Vagina (tissue), 2 donors: ENCODE measurements at places on chromosomes 1 and 21. TPM values are rescaled to one million over a fixed set of nuclear protein-coding genes. Genes with fewer than 3 reads are reported as not detected.

CFHR2 gene
- not detected for total RNA-seq

- H3K4me1 ChIP-seq: peaks cover 16% of the 10 kb centered on the region
- H3K36me3 ChIP-seq: no peaks in the 10 kb centered on the region
- H3K4me3 ChIP-seq: peak overlapping the region; percentile 73
- DNase-seq: no peak
- no peaks in the 10 kb centered on the region for H3K27me3 ChIP-seq
Observed at GRCh38 chr1:116666187-116667077, 1.1 kb downstream of the IGSF3 start.

DNA sequence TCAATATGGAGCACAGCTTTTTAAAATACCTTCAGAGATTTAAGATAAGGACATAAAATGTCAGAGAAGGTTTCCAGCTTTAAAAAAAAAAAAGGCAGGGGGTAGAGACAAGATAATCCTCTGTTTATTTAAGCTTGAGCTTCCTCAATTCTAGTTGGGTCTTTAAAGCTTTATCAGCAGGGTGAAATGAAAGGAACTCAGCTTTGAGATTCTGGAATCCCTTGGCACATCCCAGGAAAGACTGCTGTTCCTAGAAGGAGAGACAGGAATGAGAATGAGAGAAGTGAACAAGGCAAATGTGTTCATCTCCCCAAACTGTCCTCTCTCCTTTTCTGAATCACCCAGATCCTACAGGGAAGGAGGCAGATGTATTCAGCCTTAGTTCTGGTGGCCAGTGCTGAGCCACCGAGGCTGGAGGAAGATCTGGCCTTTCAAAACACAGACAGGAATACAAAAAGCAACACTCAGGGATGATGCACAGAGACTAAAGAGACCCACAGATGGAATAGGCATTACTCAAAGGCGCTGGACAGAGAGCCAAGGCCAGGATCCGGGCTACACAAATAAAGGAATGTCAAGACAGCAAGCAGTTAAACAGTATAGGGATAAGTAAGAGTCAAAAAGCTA is 385.8 kb upstream of the DUSP10 start:
- no peak overlapping the region for H3K4me3 ChIP-seq
- H3K36me3 ChIP-seq: no peaks in the 10 kb centered on the region
- no peak overlapping the region for H3K27ac ChIP-seq
- no peak for DNase-seq

DNA sequence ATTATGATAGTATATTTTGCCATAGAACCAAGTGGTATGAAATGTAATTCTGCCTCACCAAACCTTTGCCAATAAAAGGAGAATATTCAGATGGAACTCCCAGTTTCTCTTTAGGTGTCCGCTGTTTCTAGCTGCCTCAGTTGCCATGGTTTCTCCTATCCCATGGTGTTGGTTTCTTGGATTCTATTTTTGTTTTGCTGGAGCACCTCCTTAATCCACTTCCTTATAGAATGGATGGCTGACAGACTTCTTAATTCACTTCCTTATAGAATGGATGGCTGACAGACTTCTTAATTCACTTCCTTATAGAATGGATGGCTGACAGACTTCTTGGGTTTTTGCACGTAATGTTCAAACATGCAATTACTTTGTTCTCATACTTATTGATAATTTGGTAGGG is 43.7 kb downstream of the ADARB1 start:
- no peaks in the 10 kb centered on the region for H3K36me3 ChIP-seq
- no peaks in the 10 kb centered on the region for H3K27me3 ChIP-seq
- no peak overlapping the region for H3K4me3 ChIP-seq

- H3K27ac ChIP-seq: no peak overlapping the region
- H3K4me1 ChIP-seq: peaks cover 55% of the 10 kb centered on the region
- DNase-seq: no peak
Observed at GRCh38 chr1:33009561-33009960, 27.1 kb downstream of the AK2 start.

DNA sequence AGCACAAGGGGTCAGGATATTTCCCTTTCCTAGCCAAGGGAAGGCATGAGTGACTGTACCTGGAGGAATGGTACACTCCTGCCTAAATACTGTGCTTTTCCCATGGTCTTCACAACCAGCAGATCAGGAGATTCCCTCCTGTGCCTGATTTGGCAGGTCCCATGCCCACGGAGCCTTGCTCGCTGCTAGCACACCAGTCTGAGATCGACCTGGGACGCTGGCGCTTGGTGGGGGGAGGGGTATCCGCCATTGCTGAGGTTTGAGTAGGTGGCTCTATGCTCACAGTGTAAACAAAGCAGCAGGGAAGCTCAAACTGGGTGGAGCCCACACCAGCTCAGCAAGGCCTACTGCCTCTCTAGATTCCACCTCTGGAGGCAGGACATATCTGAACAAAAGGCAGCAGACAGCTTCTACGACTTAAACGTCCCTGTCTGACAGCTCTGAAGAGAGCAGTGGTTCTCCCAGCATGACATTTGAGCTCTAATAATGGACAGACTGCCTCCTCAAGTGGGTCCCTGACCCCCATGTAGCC is 486.0 kb upstream of the CHRM3 start:
- H3K4me3 ChIP-seq: no peak overlapping the region
- DNase-seq: no peak
- H3K4me1 ChIP-seq: no peaks in the 10 kb centered on the region
- H3K36me3 ChIP-seq: no peaks in the 10 kb centered on the region
- H3K27me3 ChIP-seq: no peaks in the 10 kb centered on the region
- no peak overlapping the region for H3K27ac ChIP-seq
